ENCODE measurements at places on chromosomes 7 and 10.

GRCh38 chr10:10985361-10985760, 32.3 kb upstream of the CELF2 start:
- no peak for DNase-seq

GRCh38 chr10:33337326-33337957, 3.0 kb upstream of the NRP1 start:
- DNase-seq: no peak

DNA sequence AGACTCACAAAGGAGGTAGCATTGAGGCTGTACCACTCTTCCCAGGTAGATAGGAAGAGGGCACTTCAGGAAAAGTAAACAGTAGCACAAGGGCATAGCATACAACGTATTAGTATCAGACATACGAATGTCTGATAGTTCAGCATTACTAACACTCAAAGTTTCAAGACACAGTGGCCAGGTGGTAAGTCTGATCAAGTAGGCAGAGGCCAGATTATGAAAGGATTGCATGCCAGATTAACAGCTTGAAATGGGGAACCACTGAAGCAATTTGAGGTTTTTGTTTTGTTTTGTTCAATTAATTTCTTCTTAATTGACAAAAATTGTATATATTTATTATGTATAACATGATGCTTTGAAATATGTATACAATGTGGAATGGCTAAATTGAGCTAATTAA, 45.7 kb upstream of the IL6 start:
- DNase-seq: no peak

DNA sequence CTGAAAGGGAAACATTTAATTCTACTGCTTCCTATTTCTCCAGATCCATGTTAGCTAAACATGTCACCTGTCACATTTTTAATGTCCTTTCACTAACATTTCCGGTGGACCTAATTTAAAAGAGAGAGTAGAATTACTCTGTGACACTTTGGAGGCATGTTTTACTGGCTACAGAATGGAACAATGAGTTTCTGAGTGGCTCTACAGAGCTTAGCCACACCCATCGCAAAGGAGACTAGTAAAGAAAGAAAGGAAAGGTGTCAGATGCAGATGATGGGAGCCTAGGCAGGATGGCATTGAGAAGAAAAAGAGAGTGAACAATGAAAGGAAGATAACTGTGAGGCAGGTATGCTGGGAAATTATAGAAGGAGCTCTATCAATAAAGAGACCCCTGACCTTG, 35.9 kb downstream of the NDUFB2 start:
- no peak for DNase-seq

GRCh38 chr10:47288916-47289495, 11.0 kb upstream of the GDF10 start:
- DNase-seq: no peak

DNA sequence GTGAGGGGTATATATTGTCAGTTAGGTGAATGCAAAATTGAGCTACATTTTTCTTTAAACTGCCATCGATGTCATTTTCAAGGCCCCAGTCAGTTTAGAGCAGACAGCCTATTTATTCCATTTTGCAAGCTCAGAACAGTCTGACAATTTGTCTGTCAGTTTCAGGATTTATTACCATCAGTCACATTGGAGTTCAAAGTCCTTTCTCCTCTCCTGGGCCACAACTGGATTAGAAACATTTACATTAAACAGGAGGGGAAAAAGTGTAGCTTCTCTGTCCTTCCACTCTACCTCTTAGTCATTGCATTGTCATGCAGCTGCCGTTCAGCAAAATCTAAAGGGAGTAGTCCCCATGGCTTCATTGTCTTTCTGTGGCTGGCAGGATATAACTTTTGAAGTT, 3.5 kb upstream of the GHITM start:
- DNase-seq: no peak

DNA sequence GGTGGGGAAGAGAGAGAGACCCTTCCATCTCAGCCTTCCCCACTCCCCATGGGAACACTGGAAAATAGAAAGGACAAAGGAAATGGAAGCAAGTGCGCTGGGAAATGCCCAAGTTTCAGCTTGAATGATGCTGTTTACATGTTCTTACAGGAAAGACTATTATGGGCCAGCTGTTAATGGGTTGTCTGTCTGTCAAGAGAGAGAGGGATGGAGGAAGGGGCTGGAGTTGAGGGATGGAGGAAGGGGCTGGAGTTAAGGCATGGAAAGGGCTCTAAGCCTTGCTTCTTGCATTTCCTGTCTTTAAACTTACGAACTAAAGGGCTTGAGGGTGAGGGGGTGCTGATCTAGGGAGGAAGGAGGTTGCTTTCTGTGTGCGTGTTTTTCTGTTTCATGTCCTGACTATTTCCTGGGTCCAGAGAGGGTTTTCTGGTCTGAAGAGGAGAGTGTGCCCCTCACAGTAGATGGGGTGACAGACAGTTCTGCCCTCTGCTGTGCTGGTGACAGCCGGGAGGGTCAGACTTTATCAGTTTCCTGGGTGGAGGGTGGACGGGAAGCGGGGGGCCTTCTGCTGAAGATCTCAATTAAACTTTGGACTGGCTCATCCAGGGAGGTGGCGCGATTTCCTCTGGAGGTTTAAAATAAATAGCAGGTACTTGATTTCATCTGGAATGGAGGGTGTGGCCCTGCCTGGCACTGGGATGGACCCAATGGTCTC, 30.5 kb downstream of the GRK5 start:
- no peak for DNase-seq

DNA sequence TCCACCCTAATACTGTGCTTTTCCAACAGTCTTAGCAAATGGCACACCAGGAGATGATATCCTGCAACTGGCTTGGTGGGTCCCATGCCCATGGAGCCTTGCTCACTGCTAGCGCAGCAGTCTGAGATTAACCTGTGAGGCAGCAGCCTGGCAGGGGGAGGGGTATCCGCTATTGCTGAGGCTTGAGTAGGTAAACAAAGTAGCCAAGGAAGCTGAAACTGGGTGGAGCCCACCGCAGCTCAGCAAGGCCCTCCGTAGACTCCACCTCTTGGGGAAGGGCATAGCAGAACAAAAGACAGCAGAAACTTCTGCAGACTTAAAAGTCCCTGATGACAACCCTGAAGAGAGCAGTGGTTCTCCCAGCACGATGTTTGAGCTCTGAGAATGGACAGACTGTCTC, 399.0 kb downstream of the CCSER2 start:
- no peak for DNase-seq

- no peak for DNase-seq
Measured at GRCh38 chr10:129179245-129179971, 287.6 kb upstream of the MGMT start.

DNA sequence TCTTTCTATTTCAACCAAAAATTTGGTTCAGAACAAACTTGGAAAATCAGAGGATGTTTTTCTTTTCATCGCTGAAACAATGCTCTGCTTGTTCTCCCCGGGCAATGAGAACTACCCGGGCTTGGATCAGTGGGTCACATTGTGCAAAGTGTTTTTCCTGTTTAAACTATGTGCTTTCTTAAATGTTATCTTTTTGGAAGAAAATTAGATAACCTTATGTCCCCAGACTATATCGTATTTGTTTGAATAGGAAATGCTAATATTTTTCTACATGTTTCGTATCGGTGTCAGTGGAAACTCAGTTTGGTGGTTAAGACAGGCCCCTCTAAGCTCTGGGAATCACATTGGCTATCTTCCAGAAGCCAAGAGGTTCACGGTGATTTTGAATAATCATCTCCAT, 319.5 kb upstream of the NFE2L3 start:
- DNase-seq: no peak

- no peak for DNase-seq
Measured at GRCh38 chr7:107138696-107139420, 29.9 kb upstream of the HBP1 start.

DNA sequence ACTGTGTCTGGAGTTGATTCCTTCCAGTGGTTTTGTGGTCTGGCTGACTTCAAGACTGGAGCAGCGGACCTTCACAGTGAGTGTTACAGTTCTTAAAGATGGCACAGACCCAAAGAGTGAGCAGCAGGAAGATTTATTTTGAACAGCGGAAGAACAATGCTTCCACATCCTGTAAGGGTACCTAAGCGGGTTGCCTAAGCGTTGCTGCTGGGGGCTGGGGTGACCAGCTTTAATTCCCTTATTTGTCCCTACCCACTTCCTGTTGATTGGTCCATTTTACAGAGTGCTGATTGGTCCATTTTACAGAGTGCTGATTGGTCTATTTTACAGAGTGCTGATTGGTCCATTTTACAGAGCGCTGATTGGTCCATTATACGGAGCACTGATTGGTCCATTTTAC, 13.2 kb downstream of the AKR1B15 start:
- no peak for DNase-seq

- no peak for DNase-seq
Measured at GRCh38 chr7:81268551-81268950, 349.7 kb upstream of the SEMA3C start.

- DNase-seq: no peak
Measured at GRCh38 chr10:100528921-100529474, 673 bp downstream of the NDUFB8 start.

GRCh38 chr10:20988357-20988983, 91.4 kb upstream of the NEBL start:
- DNase-seq: no peak

- no peak for DNase-seq
Measured at GRCh38 chr10:79449181-79450146, 4.0 kb upstream of the ZCCHC24 start.

DNA sequence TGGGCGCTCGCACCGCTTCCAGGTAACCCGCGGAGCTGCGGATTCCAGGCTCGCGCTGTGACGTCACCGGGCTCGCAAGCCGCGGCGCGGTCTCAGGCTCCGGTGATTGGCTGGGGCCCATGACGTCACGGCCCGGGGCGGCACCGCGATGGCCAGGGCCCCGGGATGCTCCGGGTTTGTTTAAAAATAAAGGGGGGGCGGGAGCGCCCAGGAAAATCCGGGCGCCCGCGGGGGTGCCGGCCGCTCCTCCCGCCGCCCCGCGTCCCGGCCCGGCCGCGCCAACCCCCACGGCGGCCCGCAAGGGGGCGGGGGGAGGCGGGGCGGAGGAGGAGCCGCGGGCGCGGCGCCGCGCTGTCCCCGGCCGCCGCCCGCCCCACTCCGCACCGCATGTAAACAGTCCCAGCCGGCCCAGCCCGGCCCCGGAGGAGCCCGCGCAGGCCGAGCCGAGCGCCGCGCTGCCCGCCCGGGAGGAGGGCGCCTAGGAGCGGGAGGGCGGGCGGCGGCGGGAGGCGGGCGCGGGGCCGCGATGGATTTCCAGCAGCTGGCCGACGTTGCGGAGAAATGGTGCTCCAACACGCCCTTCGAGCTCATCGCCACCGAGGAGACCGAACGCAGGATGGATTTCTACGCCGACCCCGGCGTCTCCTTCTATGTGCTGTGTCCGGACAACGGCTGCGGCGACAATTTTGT, at the start of gene MTURN:
Gene MTURN (plus strand): TSS at position 376 of the 690 bp plus-strand sequence. CDS start 151 bp downstream, at position 527.
- DNase-seq: peak; percentile 83

DNA sequence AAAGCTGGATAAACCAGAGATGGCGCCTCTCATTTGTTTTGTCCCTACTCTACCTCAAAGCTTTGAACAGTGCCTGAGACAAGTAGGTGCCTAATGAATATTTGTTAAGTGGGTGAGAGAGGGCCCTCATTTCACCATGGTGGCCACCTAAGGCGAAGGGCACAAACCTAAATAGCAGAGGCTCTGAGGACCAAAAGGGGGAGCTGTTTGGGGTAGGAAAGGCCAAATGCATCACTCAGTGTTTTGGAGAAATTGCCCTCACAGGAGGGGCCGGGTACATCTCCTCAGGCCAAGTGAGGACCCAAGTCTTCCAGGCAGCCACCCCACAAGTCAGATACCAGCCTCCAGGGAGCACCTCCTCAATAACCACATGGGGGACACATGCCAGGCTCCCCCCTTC, 14.0 kb downstream of the IMPDH1 start:
- no peak for DNase-seq

- no peak for DNase-seq
Measured at GRCh38 chr7:112129655-112130323, 76.4 kb downstream of the DOCK4 start.

All from activated T-helper 1 cell treated with anti-CD3 and anti-CD28 coated beads, Interleukin-12 subunit alpha, Interleukin-12 subunit beta, Interleukin-2, Interleukin-4 antibody, amounts not matched to agents 30 ng/mL and 10 ng/mL and 1 ng/mL, durations not matched to agents 14 hours and 24 hours and 36 hours (primary cell).